ENCODE measurements at places on chromosomes 7 and 10. TPM values are rescaled to one million over a fixed set of nuclear protein-coding genes. Genes with fewer than 3 reads are reported as not detected.

GRCh38 chr7:98678215-98678614 is 61.1 kb downstream of the NPTX2 start:
- no peak for DNase-seq

GRCh38 chr10:64508029-64508661 is 986.9 kb downstream of the REEP3 start:
- DNase-seq = no peak

GRCh38 chr7:69699931-69700330 is 101.7 kb downstream of the AUTS2 start:
- no peak for DNase-seq

DNA sequence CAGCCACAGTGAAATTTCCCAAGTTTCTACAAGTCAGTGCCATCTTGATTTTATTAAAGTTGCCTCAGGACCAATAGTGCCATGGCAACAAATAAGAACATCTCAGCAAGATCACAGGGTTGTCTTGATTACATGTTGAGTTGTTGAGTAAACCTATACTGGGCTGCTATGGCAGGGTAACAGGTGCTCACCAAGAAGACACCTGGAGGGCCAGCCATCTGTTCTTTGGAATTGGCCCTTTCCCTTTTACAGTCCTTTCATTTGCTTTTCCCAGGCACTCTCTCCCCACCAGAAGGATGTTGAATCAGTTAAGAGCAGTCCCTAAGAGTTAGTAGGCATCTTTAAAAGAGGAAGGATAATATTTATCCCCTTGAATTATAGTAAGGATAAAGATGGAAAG is 582.0 kb downstream of the TNS3 start:
- no peak for DNase-seq

- no peak for DNase-seq
Measured at GRCh38 chr7:131608116-131608500, 51.7 kb upstream of the PODXL start.

GRCh38 chr7:44386139-44386913 is 60.9 kb upstream of the CAMK2B start:
- DNase-seq = no peak

GRCh38 chr10:16011548-16011947 is 151.2 kb upstream of the MINDY3 start:
- DNase-seq = no peak

DNA sequence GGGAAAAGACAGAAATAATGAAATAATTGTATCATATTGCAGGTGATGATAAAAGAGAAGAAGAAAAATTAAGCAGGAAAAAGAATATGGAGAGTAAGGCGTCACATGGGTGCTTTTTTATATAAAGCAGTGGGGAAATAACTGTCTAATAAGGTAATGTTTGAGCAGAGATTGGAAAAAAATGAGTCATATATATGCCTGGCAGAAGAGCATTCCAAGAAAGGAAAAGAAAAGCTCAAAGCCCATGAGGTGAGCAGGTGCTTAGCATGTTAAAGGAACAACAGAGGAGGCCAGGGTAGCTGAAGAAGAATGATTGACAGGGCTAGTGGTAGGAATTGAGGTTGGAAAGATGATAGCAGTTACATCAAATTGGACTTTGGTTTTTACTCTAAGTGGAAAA is 739.5 kb downstream of the SORCS1 start:
- no peak for DNase-seq

Gene FAM25A
- not detected for total RNA-seq

Gene EVX1
- not detected for total RNA-seq

Gene ZNF488
- total RNA-seq = 0.19 TPM

Gene POU6F2
- 0.37 TPM for total RNA-seq

Gene VAX1
- total RNA-seq = not detected

Gene MMRN2
- total RNA-seq = 29.3 TPM

Data from omental fat pad (tissue), 4 donors.